Neural crest cell (in vitro differentiated cells): ENCODE measurements at places on chromosomes 16 and 17. TPM values are rescaled to one million over a fixed set of nuclear protein-coding genes. Genes with fewer than 3 reads are reported as not detected.

DNA sequence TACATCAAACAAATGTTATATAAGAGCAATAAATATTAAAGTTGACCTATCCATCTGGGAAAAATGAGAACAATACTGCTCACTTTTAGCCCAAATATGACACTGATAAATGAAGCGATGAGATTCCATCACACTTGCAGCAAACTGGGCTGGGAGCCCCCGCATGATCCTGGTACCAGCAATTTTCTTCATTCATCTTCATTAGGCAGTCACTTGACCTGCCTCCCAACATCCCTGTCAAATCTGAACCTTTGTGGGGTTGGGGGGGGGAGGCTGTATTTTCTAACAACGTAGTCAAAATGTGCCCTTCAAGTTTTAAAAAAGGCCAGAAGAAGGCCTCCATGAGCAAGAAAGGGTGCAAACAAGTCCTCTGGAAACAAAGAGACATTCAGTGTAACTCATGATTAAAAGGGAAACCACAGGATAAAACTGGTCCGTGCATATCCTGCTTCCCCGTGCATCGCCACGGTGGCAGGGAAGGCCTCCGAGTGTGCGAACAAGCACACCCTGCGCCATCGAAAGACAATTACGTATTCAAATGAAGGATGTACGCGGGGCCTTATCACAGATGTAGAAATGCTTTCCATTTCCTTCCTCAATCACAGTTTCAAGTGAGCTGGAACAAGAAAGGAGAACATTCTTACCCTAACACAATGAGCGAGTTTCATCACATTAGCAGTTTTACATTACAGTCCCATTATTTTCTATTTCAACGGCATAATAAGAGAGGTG, 48.4 kb downstream of the TOX3 start:
- peak overlapping the region; percentile 85 for H3K27ac ChIP-seq
- peak overlapping the region; percentile 61 for H3K4me3 ChIP-seq
- no peaks in the 10 kb centered on the region for H3K27me3 ChIP-seq
- H3K36me3 ChIP-seq = no peaks in the 10 kb centered on the region
- peaks cover 53% of the 10 kb centered on the region for H3K4me1 ChIP-seq

- H3K27ac ChIP-seq = no peak overlapping the region
- no peak for DNase-seq
- peaks cover 45% of the 10 kb centered on the region for H3K27me3 ChIP-seq
- no peak overlapping the region for H3K4me3 ChIP-seq
Observed at GRCh38 chr17:79745641-79746105, 14.9 kb downstream of the ENPP7 start.

- H3K4me3 ChIP-seq = no peak overlapping the region
- no peak for DNase-seq
- no peaks in the 10 kb centered on the region for H3K27me3 ChIP-seq
- no peaks in the 10 kb centered on the region for H3K36me3 ChIP-seq
- peaks cover 7% of the 10 kb centered on the region for H3K4me1 ChIP-seq
- H3K27ac ChIP-seq = no peak overlapping the region
Observed at GRCh38 chr16:9055661-9056060, 35.8 kb upstream of the HAPSTR1 start.

GRCh38 chr16:66639091-66639885, 34.8 kb downstream of the CMTM3 start:
- peaks cover 12% of the 10 kb centered on the region for H3K4me1 ChIP-seq
- no peak overlapping the region for H3K27ac ChIP-seq
- peaks cover 2% of the 10 kb centered on the region for H3K36me3 ChIP-seq
- H3K4me3 ChIP-seq = no peak overlapping the region
- DNase-seq = no peak

- H3K27ac ChIP-seq = no peak overlapping the region
- DNase-seq = no peak
- H3K36me3 ChIP-seq = no peaks in the 10 kb centered on the region
- peaks cover 2% of the 10 kb centered on the region for H3K27me3 ChIP-seq
- peaks cover 18% of the 10 kb centered on the region for H3K4me1 ChIP-seq
Observed at GRCh38 chr16:7319514-7319913, 13.1 kb upstream of the RBFOX1 start.

- peak overlapping the region; percentile 89 for H3K27ac ChIP-seq
- DNase-seq = no peak
- no peaks in the 10 kb centered on the region for H3K36me3 ChIP-seq
Observed at GRCh38 chr17:40318830-40319391, 9.9 kb downstream of the RARA start.

RAP1GAP2 gene
- 0.84 and 1.0 TPM in 2 replicates for total RNA-seq

GRCh38 chr17:69864462-69864861, 210.6 kb upstream of the KCNJ16 start:
- peaks cover 6% of the 10 kb centered on the region for H3K4me1 ChIP-seq
- peaks cover 5% of the 10 kb centered on the region for H3K36me3 ChIP-seq
- DNase-seq = no peak

DNA sequence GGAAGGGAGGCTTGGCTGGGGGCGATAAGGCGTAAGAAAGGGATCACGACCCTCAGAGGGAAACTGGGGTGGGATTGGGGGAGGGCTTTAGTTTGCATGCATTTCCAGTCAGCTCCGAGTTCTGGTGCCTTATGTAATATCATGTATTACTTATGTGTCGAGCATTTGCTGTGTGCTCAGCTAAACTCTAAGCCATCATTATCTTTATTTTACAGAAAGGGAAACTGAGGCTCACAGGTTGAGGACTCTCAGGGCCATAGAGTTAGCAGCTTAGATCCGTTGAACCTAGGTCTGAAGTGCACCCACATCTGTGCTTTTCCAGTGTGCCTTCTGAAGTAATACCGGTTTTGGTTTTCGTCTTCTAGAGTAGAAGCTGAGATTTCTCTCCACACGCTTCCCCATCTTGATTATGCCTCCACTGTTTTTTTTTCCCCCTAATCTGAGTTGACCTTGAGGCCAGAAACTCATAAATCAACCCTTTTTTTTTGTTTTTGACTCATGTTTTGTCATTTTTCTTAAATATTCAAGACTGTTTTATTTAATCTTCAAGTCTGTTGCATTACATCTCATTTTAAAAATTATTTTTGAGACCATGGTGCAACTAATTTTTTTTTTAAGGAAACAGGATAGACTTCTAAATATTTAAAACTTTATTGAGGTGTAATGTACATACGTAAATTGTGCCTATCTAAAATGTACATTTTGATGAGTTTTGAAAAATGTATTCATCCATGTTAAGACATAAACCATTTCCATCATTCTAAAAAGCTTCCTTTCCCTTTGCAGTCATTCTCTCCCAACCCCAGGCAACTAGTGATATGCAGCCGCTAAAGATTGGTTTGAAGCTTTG, 741 bp downstream of the CYB5B start:
- H3K4me1 ChIP-seq = peaks cover 36% of the 10 kb centered on the region
- DNase-seq = no peak
- H3K27ac ChIP-seq = peak overlapping the region; percentile 87
- no peaks in the 10 kb centered on the region for H3K27me3 ChIP-seq

SMTNL2 gene
- 1.1 and 1.4 TPM in 2 replicates for total RNA-seq

DNA sequence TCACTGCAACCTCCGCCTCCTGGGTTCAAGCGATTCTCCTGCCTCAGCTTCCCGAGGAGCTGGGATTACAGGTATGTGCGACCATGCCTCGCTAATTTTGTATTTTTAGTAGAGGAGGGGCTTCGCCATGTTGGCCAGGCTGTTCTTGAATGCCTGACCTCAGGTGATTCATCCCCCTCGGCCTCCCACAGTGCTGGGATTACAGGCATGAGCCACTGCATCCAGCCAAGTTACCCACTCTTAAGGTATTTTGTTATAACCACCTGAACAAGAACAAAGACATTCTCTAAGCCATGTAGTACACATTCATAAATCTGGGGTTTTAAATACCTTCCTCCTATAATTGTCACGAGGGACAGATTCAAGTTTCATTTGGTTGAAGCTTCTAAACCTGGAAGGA, 12.3 kb upstream of the TMEM170A start:
- peak overlapping the region; percentile 35 for H3K27ac ChIP-seq
- peaks cover 2% of the 10 kb centered on the region for H3K4me1 ChIP-seq
- no peak for DNase-seq
- no peak overlapping the region for H3K4me3 ChIP-seq
- peaks cover 7% of the 10 kb centered on the region for H3K36me3 ChIP-seq
- no peaks in the 10 kb centered on the region for H3K27me3 ChIP-seq

VAT1L gene
- total RNA-seq = 4.8 and 5.2 TPM in 2 replicates

DNA sequence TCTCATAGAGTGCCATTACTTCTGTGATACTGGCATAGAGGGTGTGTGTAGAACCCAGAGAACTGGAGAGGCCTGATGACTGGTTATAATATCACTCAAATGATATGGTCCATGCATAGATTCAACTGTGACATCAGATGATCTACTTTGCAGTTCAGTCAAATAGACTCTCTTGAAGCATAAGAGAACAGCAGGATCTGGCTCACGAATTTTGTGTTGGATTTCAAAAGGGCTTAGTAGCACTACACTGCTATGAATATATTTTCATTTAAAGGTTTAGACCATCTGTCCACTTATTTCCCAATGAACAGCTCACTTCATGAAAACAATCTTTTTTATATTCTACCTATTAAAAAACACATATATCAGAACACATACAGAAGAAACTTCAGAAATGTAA, 119.7 kb downstream of the KIF2B start:
- peaks cover 4% of the 10 kb centered on the region for H3K4me1 ChIP-seq
- no peaks in the 10 kb centered on the region for H3K27me3 ChIP-seq

CXCL16 gene
- not detected in 2 replicates for total RNA-seq

- no peaks in the 10 kb centered on the region for H3K36me3 ChIP-seq
- H3K4me3 ChIP-seq = peak overlapping the region; percentile 42
- H3K4me1 ChIP-seq = peaks cover 10% of the 10 kb centered on the region
- H3K27ac ChIP-seq = peak overlapping the region; percentile 53
- no peaks in the 10 kb centered on the region for H3K27me3 ChIP-seq
Observed at GRCh38 chr17:75754378-75755204, 10.4 kb downstream of the GALK1 start.

TPSB2 gene
- not detected in 2 replicates for total RNA-seq

ZNF287 gene
- 15.6 and 16.6 TPM in 2 replicates for total RNA-seq

NME1 gene
- total RNA-seq = 322 and 332 TPM in 2 replicates

DNA sequence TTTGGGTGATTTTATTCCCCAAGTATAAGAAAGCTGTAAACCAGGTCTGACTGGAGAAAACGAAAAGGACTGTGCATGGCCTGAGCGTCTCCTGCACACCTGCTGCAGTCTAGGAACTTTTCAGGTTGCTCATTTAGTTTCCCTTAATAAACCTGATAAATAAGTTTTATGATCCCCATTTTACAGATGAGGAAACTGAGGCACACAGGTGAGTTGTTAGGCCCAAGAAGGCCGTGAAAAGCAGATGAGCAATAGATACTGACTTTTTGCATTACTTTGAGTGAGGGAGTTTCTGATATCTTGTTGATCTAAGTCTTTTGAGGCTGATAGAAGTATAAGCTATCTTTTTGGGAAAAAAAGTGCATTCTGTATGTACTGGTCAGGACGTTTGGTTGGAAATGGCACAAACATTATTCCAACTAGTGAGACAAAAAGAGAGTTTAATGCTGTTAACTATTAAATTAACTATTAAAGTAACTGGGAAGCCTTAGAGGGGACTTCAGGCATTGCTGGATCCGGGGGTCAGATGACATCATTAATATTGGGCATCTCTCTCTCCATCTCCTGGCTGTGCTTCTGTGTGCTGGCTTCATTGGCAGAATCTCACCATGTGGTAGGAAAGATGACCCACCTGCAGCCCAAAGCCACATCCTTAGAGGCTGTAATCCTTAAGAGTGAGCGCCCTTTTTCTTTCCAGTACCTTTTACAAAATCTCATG, 163.4 kb downstream of the CMIP start:
- H3K27me3 ChIP-seq = no peaks in the 10 kb centered on the region
- no peak for DNase-seq
- peaks cover 4% of the 10 kb centered on the region for H3K36me3 ChIP-seq
- H3K27ac ChIP-seq = no peak overlapping the region
- peaks cover 48% of the 10 kb centered on the region for H3K4me1 ChIP-seq

GRCh38 chr17:76833034-76833644, 35.1 kb upstream of the MGAT5B start:
- H3K36me3 ChIP-seq = no peaks in the 10 kb centered on the region
- peaks cover 6% of the 10 kb centered on the region for H3K4me1 ChIP-seq
- DNase-seq = no peak
- H3K27me3 ChIP-seq = peaks cover 8% of the 10 kb centered on the region

DNA sequence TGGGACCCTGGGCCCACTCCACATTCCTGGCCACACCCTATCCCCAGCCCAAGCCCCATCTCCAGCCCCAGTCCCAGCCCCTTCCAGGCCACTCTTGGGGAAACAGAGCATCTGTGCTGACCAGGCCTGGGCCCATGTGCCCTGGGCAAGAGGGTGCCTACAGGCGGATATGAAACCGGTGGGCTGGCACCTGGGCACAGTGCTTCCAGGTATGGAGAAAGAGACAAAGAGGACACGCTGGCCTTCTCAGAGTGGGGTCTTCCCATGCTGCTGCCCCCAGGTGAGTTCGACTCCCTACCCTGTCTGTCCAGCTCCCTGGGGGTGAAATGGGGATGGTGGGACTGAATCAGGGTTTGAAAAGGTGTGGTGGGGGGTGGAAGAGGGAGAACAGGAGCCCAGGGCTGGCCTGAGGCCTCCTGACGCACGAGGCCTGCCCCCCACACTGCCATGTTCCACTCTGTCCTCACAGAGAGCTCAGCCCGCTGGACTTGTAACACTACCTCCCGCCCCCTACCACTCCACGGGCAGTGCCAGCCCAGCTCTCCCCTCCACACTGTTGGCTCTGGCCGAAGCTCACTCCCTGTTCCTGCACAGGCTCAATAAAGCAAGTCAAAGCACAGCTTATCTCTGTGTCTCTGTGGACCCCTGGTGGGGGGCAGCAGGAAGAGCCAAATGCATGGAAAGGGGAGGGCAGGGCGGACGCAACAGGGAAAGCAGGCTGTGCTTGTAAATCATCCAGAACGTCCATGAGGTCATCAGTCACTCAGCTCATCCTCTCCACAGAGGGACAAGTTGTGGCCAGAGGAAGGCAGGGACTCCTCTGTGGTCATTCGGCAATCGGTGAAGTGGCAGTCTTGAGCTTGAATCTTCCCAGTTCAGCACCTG, 71.1 kb upstream of the TMEM97 start:
- DNase-seq = no peak
- H3K4me3 ChIP-seq = no peak overlapping the region
- H3K36me3 ChIP-seq = no peaks in the 10 kb centered on the region
- peaks cover 3% of the 10 kb centered on the region for H3K27me3 ChIP-seq
- peaks cover 5% of the 10 kb centered on the region for H3K4me1 ChIP-seq

DNA sequence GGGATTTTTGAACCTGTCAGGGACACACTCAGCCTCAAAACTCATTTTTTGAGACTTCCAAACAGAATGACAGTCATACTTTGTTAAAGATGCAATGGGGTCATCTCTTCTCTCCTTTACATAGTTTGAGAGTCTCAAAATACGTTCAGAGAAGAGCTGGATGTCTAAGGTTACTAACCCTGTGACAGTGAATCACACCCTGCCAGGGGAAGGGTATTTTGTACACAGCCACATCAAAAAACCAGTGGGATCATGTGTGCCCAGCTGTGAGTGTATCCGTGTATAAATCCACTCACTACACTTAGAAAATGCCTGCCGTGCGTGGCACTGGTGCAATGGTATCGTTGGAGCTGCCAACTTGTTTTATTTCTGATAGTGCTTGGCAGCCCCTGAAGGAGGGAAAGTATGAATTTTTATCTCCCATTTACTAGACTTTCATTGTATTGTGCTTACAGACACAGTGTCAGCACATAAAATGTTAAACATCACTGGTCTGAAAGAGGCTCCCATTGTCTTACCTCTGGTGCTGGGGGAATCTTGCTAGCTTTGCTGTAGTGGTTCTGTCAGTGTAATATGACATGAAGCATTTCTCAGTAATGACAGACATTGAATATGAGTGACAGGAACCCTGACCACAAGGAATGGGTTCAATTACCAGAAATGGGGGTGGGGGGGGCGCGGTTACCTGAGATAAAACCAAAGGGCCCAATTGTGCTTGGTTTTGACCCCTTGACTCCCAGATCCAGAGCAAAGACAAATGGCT, 256.3 kb downstream of the FTO start:
- H3K27me3 ChIP-seq = no peaks in the 10 kb centered on the region
